ENCODE measurements at places on chromosomes 2 and 18. TPM values are rescaled to one million over a fixed set of nuclear protein-coding genes. Genes with fewer than 3 reads are reported as not detected.

- no peak for DNase-seq
Observed at GRCh38 chr2:74954500-74954874, 4.0 kb upstream of the POLE4 start.

- no peak for DNase-seq
Observed at GRCh38 chr2:15195813-15196212, 365.3 kb downstream of the NBAS start.

Gene EPAS1
- 132 TPM for total RNA-seq

GRCh38 chr18:76514573-76514972 lies 19.5 kb upstream of the ZNF516 start:
- no peak for DNase-seq

DNA sequence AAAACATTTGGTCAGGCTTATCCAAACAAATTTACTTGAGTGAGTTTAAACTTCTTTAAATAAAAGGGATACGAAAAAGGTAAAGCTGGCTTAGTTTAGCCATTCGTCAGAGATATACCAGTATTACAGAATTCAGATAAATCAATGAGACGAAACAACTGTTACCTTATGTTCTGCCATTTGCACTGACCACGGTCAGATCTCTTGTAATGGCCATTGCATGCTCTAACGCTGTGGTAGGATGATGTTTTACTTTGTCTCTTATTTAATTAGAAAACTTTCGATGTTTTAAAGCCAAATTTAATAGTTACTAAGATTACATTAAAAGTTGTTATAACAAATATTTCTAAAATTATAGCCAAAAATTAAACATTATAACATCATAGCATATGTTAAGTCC lies 1.5 kb downstream of the C18orf54 start:
- DNase-seq, result peak; percentile 32

- no peak for DNase-seq
Observed at GRCh38 chr2:176637142-176637485, 367.9 kb downstream of the MTX2 start.

- peak; percentile 81 for DNase-seq
Observed at GRCh38 chr2:226891780-226892590, 56.1 kb downstream of the RHBDD1 start.

GRCh38 chr2:124046332-124046731 lies 21.2 kb downstream of the CNTNAP5 start:
- DNase-seq, result no peak

Gene C2orf76
- total RNA-seq, result 9.3 TPM

Gene BOLL
- not detected for total RNA-seq

DNA sequence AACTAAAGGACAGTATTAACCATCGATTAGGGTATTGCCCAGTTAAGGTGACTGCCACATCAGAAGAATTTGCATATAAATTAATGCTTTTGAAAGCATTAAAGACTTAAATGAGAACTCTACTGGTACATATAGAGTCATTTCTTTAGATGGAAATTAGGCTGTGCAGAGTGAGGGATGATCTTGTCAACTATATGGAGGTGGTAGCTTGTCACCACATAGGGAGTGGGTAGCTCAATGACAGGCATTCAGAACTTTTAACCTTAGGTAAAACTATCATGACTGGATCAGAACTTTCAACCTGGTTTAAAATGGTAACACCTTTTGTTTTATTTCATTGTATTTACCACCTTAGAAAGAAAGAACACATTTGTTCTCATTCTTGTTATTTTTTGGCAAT lies 384.6 kb upstream of the LRRTM1 start:
- no peak for DNase-seq

GRCh38 chr2:204019572-204020501 lies 83.3 kb downstream of the ICOS start:
- no peak for DNase-seq

DNA sequence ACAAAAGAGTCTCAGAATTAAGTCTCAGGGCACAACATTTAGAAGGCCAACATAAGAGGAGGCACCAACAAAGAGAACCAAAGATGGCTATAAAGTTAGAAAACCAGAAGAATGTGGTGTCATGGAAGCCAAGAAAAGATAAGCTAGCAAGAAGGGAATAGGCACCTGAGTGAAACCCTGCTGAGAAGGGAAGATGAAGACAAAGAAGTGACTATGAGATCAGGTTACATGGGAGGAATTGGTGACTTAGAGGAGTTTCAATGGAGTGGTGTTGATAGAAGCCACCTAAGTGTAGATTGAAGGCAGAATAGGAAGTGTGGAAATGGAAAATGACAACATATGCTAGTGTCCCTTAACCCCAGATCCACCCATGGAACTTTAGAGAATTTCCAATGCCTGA lies 327.6 kb upstream of the KCNJ3 start:
- DNase-seq, result no peak

DNA sequence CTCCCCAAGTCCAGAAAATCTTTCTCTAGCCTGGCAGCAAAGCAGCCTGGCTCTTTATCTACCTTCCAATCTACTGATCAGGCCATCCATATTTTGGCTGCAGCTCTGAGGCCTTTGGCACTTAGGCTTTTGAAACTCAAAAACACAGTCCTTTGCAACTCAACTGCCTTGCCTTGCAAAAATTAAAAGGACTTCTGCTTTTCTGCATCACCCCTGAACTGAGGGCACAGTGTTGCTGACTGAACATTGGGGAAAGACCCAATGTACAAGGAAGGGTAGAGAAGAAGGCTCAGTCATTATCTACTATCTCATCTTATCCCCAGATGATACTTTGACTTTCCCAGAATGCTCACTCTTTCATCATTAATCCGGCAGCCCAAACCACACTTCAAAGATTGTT lies 625.5 kb downstream of the ARHGAP15 start:
- DNase-seq, result no peak

GRCh38 chr2:4122726-4123125 lies 419.4 kb downstream of the DCDC2C start:
- no peak for DNase-seq

DNA sequence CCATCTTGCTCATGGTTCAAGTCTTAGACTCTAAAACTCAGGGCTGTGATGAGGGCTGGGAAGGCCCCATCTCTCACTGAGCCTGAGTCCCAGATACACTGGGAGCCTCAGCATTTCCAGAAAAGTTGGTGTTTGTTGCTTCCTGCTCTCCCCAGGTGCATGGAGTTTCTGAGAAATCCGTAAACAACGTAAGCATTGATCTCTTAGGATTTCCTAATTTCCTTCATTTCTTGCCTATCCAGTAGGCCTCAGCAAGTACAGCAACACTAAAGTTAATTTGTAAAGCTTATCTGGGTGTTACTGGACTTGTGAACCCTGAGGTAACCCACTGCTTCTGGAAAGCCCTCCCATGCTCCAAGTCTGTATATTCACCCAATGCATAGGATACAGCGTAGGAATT lies 199.4 kb upstream of the SIX3 start:
- DNase-seq, result no peak

- DNase-seq, result no peak
Observed at GRCh38 chr18:267380-267687, 513 bp downstream of the THOC1 start.

Gene NEU2
- total RNA-seq, result not detected

DNA sequence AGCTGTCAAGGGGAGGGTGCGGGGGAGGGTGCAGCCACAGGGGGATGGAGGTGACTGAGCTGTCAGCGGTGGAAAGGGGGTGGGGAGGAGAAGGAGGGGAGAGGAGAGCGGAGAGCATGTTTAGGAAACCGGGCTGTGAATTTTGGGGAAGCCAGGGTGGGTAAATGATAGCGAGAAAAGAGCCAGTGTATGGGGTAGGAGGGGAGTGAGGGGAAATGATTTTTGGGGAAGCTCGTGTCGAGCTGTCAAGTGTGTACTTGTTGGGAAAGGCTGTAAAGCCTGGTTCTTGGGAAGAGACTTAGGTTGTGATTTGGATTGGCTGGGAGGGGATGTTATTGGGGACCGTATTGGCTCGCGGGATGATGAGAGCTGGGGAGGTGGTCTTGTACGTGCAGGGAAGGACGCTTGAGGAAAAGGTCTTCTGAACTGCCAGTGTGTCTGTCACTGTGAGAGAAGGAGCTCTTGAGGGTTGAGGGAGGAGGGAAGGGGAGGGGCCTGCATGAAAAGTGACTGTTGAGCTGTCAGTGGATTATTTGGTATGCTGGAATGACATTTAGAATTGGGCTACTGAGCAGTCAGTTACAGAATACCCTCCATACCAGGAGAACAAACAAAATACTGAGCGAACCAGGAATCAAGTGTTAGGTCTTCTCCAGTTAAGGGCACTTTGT lies 1.0 kb downstream of the UBR3 start:
- peak; percentile 52 for DNase-seq

- DNase-seq, result no peak
Observed at GRCh38 chr18:25704071-25704470, 352.1 kb upstream of the ZNF521 start.

DNA sequence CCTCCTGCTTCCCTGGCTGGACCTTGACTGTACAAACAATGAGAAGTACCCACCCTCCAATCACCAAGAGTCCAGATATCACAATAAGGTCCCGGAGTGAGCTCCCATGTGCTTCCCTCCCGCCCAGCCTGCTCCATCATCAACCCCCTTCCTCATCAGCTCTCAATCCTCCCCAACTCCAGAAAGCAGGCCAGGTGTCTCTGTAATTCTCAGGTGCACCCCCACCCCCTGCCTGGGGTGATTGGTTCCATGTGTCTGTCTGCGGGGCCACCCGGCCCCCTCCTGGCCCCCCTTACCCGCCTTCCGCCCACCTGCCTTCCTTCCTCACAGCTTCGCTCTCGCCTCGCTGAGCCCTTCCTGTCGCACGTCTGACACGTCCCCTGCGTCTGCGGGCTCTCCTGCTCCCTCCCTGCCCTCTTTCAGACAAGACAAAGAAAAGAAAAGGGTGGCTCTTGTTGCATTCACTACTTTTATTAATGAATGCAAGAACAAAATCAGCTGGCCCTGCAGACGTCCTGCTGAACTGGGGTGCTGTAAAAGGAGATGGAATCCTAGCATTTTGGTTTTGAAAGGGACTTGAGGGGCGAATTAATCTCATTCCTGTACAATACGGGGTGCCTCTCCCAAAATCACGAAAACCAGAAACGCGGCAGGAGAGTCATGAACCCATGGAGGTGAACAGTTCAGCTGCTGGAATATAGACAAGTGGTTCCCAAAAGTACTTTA lies 26.5 kb upstream of the IGFBP2 start:
- DNase-seq, result no peak

GRCh38 chr18:26634631-26635030 lies 86.3 kb upstream of the KCTD1 start:
- no peak for DNase-seq

GRCh38 chr2:56211048-56211447 lies 27.3 kb downstream of the CCDC85A start:
- DNase-seq, result no peak

DNA sequence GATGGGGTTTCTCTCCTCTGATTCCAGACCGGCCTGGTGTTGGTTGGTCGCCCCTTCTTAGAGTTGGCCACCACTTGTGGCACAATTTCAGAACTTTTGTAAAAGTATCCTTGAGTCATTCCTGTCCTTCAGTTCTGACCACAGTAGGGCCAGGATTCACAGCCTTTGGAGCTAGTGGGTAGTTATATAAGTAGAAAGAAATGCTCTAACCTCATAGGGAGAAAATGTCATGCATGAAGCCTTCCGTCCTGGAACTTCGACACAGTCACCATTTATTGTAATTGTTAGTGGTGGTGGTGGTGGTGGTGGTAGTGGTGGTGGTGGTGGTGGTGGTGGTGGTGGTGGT lies 65.4 kb downstream of the EPAS1 start:
- DNase-seq, result no peak

Gene APOB
- under 0.01 TPM for total RNA-seq

- DNase-seq, result peak; percentile 89
Observed at GRCh38 chr2:28395334-28396061, 2.8 kb downstream of the FOSL2 start.

- no peak for DNase-seq
Observed at GRCh38 chr2:158756976-158757375, 38.1 kb upstream of the DAPL1 start.

DNA sequence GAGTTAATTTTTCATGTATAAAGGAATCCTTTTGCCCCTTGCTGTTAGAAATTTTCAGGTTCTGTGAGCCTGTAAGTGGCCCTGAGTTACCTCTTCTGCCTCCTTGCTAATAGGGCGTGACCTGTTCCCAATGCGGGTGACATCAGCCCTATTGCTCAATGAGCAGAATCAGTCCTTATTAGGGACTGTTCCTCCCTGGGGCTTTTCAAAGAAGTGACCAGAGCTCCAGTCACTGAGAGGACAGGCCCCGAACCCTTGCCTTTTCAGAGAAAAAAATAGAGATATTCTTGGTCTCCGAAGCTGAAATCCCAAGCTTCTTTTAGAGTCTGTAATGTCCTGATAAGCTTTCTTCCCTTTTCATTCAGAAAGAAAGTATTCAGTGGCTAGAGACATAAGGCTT lies 8.2 kb upstream of the APOB start:
- DNase-seq, result no peak

GRCh38 chr18:63590373-63590772 lies 3.2 kb downstream of the SERPINB13 start:
- DNase-seq, result peak; percentile 4

DNA sequence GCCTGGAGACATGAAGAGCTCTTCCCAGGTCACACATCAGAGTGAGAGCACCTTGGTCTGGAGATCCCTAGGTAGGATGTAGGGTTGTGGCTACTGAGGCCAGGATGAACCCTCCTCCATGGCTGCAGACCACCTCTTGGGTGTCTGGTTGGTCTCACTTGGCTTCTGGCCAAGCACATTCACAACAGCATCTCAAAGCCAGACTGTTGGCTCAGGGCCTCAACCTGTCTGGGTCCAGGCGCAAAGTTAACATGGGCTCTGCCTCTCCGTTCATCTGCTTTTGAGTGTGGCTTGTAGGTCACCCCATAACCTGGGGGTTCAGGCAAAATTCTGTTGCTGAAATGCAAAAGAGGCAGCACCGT lies 40.1 kb downstream of the RHOB start:
- DNase-seq, result no peak

Gene SMPD4
- 20.3 TPM for total RNA-seq

DNA sequence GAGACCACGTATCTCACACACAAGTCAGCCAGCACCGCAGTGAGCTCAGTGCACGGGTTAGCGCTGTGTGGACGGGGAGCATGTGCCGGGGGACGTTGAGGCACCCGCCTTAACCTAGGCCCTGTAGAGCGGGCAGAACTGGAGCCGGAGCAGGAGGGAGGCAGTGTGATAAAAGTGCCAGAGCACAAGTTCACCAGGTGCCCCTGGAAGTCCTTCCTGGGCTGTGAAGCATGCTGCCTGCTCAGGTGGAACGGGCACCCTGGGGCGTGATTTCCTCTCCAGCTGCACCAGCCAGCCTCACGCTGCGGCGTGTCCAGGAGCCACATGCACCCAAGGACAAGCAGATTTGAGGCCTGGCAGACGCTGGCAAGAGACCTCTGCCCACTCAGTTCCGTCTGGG lies 50.3 kb downstream of the ITGB1BP1 start:
- no peak for DNase-seq

All from fibroblast of villous mesenchyme (primary cell).